Kidney (tissue), 22 donors: ENCODE measurements at places on chromosomes 7 and 10.

DNA sequence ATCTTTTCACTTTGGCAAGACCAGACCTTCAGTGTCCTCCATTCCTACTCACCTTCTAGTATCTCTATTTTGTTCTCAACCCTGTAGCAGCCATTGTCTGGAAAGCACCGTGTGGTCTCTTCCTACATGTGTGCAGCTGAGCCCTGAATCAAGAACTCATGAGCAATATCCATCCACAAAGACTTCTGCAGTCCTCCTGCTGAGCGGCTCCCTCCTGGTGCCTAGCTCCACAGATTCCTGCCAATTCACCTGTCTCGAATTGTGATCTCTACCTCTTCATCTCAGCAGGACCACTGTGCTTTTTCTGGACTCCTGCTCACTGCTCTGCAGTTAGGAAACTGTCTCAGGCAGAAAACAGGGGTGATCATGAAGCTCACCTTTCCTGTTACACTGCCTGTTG is 118.8 kb downstream of the RELN start:
- no peaks in the 10 kb centered on the region for H3K4me1 ChIP-seq
- H3K36me3 ChIP-seq: no peaks in the 10 kb centered on the region
- no peak for DNase-seq

- H3K4me3 ChIP-seq: no peak overlapping the region
- H3K27me3 ChIP-seq: no peaks in the 10 kb centered on the region
- DNase-seq: peak; percentile 88
- no peaks in the 10 kb centered on the region for H3K36me3 ChIP-seq
- no peak overlapping the region for H3K27ac ChIP-seq
Observed at GRCh38 chr10:44393051-44393630, 8.2 kb upstream of the CXCL12 start.

DNA sequence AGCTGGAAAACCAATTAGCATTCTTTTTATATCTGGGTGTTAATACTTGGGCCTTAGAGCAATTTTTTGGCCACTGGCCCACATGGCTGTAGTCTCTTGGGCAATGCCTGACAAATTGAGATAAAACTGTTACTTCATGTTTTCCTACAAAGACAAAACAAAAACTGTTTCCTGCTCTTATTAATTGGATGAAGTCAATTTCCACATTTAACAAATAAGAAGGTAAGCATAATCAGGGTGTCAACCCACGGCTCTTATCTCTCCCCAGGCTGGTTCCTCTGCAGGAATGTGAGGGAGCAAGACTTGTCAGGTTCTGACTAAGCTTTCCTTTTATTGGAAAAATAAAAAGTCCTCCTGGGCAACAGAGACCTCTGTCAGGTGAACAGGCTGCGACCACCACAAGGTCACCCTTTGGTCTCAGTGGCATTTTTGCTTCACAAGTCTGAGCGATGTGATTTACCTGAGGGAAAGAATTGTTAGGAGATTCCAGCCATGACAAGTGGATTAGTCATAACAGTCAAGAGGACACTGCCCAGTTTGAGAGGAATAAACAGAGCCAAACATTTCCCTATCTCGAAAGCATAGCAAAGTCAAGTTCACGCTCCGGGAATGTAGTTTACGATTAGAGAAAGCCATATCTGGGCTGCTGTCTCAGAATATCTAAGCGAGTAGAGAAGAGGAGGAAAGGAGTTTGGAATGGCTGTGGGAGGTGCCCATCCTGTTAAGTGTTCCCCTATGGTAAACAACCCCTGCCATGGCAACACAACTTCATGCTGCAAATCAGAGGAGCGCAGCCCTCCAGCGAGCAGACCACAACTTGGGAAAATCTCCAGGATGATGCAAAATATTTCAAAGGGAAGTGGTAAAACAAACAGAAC is 144.4 kb downstream of the TES start:
- H3K27ac ChIP-seq: peak overlapping the region; percentile 13
- no peak overlapping the region for H3K4me3 ChIP-seq
- no peaks in the 10 kb centered on the region for H3K36me3 ChIP-seq
- peak; percentile 92 for DNase-seq
- peaks cover 4% of the 10 kb centered on the region for H3K4me1 ChIP-seq
- H3K27me3 ChIP-seq: no peaks in the 10 kb centered on the region

GRCh38 chr10:126629925-126630624 is 40.4 kb downstream of the C10orf90 start:
- H3K36me3 ChIP-seq: no peaks in the 10 kb centered on the region
- no peaks in the 10 kb centered on the region for H3K27me3 ChIP-seq
- H3K27ac ChIP-seq: no peak overlapping the region

DNA sequence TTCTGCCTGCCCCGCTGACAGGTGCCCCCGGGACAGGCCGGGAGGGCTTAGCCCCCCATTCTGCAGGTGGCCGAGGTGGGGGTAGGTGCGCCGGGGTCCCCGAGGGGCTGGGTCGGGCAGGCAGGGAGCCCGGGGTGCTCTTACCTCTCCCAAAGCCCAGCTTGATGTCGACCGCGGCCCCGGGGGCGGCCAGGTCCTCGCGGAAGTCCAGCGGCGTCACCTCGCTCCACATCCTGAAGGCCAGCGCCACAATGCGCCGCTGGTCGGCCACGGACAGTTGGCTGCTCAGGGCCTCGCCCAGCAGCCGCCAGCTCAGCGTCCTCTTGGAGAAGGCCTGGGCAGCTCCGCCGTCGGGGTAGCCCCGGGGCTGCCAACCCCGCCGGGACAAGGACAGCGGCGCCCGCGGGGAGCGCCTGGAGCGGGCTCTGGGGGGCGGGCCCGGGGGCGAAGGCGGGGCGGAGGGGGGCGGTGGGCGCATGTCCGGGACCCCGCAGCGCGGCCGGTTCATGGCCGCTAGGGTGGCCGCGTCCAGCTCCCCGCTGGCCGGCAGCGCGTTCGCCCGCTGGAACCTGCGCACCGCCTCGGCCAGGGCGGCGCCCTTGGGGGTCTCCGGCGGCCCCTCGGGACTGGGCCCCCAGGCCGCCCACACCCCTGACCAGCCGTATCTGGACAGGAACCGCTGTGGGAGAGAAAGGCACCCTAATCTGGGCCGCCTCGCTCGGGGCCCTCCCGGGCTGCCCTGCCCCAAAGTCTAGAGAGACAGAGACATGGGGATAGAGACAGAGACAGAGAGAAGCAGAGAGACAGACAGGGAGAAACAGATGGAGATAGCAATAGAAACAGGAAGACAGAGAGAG is 1.7 kb downstream of the MMP21 start:
- no peaks in the 10 kb centered on the region for H3K27me3 ChIP-seq
- H3K36me3 ChIP-seq: no peaks in the 10 kb centered on the region
- no peaks in the 10 kb centered on the region for H3K4me1 ChIP-seq
- H3K4me3 ChIP-seq: no peak overlapping the region
- no peak overlapping the region for H3K27ac ChIP-seq

DNA sequence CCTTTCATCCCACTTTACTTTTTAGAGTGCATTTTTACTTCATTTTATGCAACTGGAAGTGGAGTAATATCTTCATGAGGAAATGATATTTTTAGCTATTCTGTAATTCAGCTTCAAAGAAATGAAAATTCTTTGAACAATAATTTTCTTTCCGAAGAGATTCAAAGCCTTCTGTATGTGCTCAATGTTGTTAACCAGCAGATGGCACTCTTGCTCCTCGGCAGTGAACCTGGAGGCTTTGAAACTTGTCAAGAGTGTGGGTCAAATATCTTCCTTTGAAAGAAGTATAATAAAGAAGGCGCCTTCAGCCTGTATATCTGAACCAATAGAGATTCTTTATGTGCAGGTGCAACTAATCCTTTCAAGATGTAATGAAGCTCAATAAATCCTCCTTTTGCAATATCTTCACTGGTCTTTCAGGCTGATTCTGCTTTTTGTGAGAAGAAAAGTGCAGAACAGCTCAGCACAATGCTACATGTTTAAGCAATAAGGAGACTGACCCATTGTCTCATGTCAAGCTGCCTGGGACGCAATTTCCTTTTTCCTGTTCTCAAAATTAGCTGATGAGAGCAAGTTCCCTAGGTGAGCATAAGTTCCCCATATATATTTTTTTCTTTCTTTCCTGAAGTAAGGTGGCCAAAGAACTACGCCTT is 258.4 kb downstream of the SEMA3A start:
- no peaks in the 10 kb centered on the region for H3K4me1 ChIP-seq
- no peak overlapping the region for H3K27ac ChIP-seq
- no peaks in the 10 kb centered on the region for H3K27me3 ChIP-seq
- DNase-seq: peak; percentile 74

DNA sequence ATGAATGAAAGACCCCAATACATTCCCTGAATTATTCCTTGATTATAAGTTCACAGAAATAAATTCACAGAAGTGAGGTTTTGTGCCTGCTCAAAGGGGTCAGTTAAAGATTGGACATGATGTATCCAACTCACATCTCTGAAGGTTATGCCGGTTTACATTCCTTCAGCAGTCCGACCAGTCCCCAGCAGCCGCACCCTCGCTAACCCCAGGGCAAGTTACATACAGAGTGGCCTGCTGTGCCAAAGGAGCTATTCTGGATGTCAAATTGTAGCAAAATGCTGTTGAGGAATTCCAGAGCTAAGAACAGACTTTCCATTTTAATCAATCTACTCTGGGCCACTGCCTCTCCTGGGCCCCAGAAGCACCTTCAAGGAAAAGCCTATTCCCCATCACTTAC is 20.3 kb downstream of the PSAP start:
- H3K27me3 ChIP-seq: no peaks in the 10 kb centered on the region
- no peak overlapping the region for H3K27ac ChIP-seq
- H3K36me3 ChIP-seq: peaks cover 51% of the 10 kb centered on the region

- H3K4me1 ChIP-seq: no peaks in the 10 kb centered on the region
- no peaks in the 10 kb centered on the region for H3K27me3 ChIP-seq
- no peaks in the 10 kb centered on the region for H3K36me3 ChIP-seq
- no peak overlapping the region for H3K27ac ChIP-seq
Observed at GRCh38 chr7:15313361-15313760, 248.5 kb downstream of the AGMO start.

DNA sequence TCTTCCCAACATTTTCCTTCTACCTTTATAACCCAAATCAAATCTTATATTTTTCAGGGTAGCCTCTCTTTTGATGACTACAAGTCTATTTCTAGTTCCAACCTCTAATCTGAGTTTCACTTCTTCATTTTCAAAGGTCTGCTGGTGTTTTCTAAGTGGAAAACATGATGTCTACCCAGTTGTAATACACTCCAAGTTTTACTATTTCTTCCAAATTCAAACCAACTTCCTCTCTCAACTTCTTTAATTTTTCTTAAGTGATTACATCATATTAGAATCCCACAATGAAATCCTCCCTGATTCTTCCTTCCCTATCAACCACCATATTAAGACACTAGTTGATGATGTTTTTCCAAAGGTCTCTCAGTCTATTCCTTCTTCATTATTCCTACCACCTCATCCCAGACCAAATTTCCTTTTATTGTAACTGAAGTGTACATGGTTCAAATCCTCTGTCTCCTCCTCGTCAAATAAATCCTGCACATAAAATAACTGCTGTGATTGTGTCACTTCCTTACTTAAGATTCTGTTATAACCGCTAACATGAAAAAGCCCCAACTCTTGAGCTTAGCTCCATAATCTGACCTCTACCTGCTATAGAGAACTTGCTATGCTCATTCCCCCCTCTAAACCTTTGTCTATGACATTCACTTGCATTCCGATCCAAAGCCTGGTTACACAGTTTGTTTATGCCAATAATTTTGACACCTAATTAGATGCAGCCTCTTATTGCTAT is 12.7 kb downstream of the TAS2R38 start:
- DNase-seq: no peak
- no peaks in the 10 kb centered on the region for H3K36me3 ChIP-seq
- H3K27me3 ChIP-seq: no peaks in the 10 kb centered on the region
- no peak overlapping the region for H3K27ac ChIP-seq

- H3K4me3 ChIP-seq: no peak overlapping the region
- no peak for DNase-seq
- no peak overlapping the region for H3K27ac ChIP-seq
- no peaks in the 10 kb centered on the region for H3K4me1 ChIP-seq
Observed at GRCh38 chr7:88146616-88147015, 73.2 kb downstream of the SRI start.

- no peak overlapping the region for H3K27ac ChIP-seq
- no peaks in the 10 kb centered on the region for H3K36me3 ChIP-seq
- H3K4me3 ChIP-seq: no peak overlapping the region
- no peaks in the 10 kb centered on the region for H3K4me1 ChIP-seq
- DNase-seq: no peak
- no peaks in the 10 kb centered on the region for H3K27me3 ChIP-seq
Observed at GRCh38 chr10:114974625-114975024, 36.6 kb downstream of the TRUB1 start.

- no peaks in the 10 kb centered on the region for H3K27me3 ChIP-seq
- no peaks in the 10 kb centered on the region for H3K4me1 ChIP-seq
- no peaks in the 10 kb centered on the region for H3K36me3 ChIP-seq
- no peak overlapping the region for H3K4me3 ChIP-seq
- no peak overlapping the region for H3K27ac ChIP-seq
- DNase-seq: no peak
Observed at GRCh38 chr7:97801108-97801507, 69.2 kb downstream of the TAC1 start.

DNA sequence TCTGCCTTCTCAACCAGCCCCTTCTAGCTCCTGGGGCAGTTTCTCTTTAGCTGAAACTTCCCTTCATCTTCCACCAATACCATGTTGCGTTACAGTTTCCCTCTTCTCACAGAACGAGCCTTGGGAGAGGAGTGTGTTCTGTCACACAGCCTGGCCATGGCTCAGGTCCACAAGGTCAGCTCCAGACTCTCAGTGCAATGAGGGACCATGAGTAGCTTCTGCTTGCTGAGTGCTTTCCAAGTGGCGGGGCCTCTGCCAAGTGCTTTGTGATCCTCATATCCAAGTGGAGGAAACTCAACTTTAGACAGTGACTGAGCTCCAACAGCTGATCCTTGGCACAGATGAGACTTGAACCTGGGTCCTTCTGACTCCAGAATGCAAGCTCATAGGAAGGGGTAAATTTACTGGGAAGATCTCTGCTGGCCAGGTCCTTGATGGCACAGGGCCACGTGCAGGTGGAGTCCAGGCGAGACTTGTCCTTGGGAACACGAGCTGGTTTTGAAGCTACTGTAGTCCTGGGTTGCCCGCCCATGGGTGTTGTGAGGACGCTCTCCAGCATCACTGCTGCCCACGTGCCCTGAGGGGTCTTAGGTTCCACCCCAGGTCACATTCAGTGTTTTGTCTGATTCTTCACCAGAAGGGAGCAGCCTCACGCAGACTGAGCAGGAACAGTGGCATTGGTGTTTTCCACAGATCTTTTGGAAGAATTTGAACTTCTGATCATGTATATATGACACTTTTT is 238.0 kb downstream of the EBF3 start:
- H3K4me1 ChIP-seq: no peaks in the 10 kb centered on the region
- no peaks in the 10 kb centered on the region for H3K36me3 ChIP-seq
- no peaks in the 10 kb centered on the region for H3K27me3 ChIP-seq
- no peak overlapping the region for H3K27ac ChIP-seq

- H3K27ac ChIP-seq: no peak overlapping the region
- no peak overlapping the region for H3K4me3 ChIP-seq
- no peak for DNase-seq
- H3K27me3 ChIP-seq: no peaks in the 10 kb centered on the region
- no peaks in the 10 kb centered on the region for H3K36me3 ChIP-seq
Observed at GRCh38 chr10:4807761-4808507, 18.1 kb upstream of the AKR1E2 start.
